ENCODE measurements at places on chromosomes 2 and 18.

- no peak for DNase-seq
Measured at GRCh38 chr2:173747035-173747434, 218.1 kb downstream of the SP3 start.

DNA sequence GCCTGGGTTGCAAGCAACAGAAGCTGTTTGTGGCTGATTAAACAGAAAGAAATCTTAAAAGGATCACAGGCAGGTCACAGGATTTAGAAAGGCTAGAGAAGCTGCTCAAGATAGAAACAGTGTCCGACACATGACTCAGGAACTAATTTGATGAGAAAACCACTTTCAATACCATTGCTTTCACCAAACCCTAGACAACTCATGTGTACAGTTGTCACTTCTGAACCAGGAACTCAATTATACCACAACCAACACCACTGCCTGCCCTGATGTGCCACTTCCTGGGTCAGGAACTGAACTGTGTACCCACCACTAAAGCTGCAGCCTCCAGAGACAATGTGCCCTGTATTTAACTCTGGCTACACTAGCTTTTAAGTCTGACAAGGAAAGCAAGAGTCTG, 56.0 kb downstream of the TMEM247 start:
- no peak for DNase-seq

- DNase-seq, result no peak
Measured at GRCh38 chr18:22368021-22368420, 49.7 kb downstream of the CTAGE1 start.

DNA sequence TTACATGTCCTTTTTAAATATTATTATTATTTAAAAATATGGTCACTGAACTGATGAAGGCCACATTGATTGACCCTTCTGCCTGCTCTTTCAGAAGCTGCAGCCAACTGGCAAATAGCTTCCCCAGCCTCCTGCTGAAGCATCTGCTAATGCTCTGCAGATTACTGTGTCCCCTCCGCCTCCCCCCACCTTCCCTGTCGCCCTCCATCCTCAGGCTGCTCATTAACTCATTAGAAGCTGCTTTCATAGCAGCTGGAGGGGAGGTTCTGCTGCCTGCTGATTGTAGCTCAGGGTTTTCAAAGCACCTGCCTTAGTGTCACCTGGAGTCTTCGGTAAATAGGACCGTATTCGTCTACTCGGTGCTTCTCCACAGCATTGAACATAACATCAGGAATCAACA, 24.8 kb upstream of the LMAN1 start:
- no peak for DNase-seq

DNA sequence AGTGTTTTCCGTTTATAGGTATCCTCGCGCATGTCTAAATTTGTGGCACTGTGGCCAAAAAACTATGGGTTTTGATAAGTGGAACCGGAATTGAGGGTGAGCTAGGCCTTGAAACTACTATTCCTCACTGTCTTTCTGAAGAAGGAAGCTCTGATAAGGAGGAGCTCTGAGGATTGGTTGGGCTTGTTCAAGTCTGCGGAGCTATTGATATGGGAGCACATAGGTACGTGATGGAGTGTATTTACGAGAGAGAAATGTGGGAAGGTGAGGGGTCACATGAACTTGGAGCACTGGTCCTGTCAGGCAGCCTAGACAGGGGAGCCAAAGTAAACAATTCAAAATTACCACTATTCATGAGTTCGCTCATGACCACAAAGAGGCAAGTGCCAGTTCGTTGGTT, 131.4 kb downstream of the BABAM2 start:
- no peak for DNase-seq

GRCh38 chr2:121454549-121455090, 76.1 kb upstream of the RNU4ATAC start:
- no peak for DNase-seq

DNA sequence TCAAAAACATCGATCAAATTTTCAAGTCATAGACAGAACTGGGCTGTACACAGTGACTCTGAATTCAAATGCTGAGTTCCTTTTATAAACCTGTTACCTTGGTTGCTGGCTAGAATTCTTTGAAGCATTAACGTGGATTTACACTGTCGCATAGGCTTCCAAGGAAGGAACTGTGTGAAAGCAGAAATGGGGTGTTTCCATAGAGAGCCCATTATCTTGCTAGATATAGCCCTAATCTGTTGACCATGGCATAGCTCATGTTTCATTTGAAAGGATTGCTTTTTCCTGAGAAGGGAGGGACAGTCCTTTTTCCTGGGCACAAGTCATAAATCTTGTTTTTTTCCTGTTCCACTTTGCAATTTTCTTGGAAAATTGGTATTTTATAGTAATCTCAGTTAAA, 73.8 kb upstream of the NEUROD1 start:
- DNase-seq, result no peak

- no peak for DNase-seq
Measured at GRCh38 chr18:23529604-23530003, 26.3 kb downstream of the RMC1 start.

GRCh38 chr2:112703684-112704083, 17.1 kb upstream of the NT5DC4 start:
- no peak for DNase-seq
